ENCODE measurements at places on chromosomes 7 and 10. TPM values are rescaled to one million over a fixed set of nuclear protein-coding genes. Genes with fewer than 3 reads are reported as not detected.

SRRM3 gene
- total RNA-seq = 1.9 TPM

GPR85 gene
- 2.8 TPM for total RNA-seq

PRF1 gene
- not detected for total RNA-seq

TMEM184A gene
- 0.49 TPM for total RNA-seq

Data from hair follicle dermal papilla cell (primary cell).